ENCODE measurements at places on chromosomes 11 and 22.

DNA sequence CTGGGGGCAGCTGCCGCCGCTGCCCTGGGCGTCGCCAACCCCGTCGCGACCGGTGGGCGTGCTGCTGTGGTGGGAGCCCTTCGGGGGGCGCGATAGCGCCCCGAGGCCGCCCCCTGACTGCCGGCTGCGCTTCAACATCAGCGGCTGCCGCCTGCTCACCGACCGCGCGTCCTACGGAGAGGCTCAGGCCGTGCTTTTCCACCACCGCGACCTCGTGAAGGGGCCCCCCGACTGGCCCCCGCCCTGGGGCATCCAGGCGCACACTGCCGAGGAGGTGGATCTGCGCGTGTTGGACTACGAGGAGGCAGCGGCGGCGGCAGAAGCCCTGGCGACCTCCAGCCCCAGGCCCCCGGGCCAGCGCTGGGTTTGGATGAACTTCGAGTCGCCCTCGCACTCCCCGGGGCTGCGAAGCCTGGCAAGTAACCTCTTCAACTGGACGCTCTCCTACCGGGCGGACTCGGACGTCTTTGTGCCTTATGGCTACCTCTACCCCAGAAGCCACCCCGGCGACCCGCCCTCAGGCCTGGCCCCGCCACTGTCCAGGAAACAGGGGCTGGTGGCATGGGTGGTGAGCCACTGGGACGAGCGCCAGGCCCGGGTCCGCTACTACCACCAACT, 1.0 kb downstream of the FUT4 start:
- DNase-seq: no peak

GRCh38 chr11:129115652-129116586, 76.2 kb downstream of the ARHGAP32 start:
- DNase-seq: no peak

- no peak for DNase-seq
These were observed 14.4 kb downstream of the APOL5 start for GRCh38 chr22:35732116-35732515.

DNA sequence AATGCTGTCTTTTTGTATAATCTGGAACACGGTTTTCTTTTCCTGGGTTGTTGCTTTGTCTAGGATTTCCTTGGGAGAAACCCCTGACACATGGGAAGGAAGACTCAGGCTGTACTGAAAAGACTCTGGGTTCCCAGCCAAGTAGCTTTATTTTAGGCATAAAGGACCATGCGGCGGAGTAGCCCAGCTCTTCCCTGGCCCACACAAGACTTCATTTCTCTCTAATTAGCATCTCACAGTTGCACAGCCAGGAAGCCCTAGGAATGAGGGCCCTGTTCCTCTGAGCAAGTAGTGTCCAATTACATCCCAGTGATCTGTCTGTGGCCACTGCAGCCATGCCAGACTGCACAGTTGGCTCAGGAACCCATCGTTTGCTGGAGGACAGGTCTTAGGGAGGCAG, 319.5 kb downstream of the TENM4 start:
- no peak for DNase-seq

DNA sequence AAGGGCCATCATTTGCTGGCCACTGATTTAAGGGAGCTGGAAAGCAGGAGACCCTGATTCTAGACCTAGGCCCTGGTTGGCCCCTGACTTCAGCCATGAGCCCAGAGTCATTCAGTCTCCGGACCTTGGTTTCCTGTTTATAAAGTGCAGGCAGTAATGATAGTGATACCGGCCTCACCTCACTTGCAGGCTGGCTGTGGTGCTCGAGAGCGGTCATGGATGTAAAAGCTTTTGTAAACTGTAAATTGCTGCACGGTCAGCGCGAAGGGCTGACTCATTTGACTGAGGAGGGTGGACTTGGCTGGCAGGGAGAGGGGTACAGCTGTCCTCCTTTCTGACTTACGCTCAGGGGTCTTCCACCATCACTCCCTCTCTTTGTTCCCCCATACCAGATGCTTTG, 37.4 kb downstream of the FBLN1 start:
- DNase-seq: no peak

GRCh38 chr22:42892156-42892555, 35.1 kb upstream of the ARFGAP3 start:
- no peak for DNase-seq

DNA sequence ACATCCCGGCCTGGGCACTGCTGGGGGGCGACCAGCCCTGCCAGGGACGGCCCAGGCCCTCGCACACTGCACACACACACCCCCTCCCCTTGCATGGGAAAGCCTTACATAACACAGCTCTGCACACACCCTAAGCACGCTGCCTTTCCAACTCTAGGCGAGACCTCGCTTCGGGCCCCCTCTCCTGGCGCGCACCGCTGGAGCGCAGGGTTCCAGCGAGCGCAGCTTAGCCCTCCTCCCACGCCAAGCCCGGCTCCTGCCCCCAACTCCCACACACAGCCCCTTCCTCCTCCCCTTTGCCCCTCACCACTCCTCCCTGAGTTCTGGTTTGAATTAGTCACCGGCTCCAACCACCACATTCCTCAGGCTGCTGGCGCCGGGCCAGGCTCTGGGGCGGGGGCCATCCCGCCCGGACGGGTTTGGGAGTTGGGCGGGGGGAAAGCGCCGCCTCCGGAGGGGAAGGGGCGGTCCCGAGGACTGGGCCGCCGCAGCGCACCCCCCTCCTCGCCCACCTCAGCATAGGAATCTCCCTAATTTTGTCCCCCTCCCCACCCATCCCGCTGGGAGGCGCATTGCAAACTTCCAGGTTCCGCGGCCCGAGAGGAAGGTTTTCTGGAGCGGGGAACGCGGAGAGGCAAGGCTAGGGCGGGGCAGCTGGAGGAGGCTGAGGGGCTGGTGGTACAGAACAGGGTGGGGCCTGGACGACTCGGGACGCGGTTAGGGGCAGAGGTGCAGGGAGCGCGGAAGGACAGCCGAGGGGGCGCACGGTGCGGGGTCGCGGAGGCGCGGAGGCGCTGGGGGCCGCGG, 966 bp downstream of the AHNAK start:
- peak; percentile 76 for DNase-seq

- no peak for DNase-seq
These were observed 77.5 kb upstream of the PITPNB start for GRCh38 chr22:27996529-27996925.

- DNase-seq: no peak
These were observed 293.2 kb downstream of the NELL1 start for GRCh38 chr11:20962581-20962980.

DNA sequence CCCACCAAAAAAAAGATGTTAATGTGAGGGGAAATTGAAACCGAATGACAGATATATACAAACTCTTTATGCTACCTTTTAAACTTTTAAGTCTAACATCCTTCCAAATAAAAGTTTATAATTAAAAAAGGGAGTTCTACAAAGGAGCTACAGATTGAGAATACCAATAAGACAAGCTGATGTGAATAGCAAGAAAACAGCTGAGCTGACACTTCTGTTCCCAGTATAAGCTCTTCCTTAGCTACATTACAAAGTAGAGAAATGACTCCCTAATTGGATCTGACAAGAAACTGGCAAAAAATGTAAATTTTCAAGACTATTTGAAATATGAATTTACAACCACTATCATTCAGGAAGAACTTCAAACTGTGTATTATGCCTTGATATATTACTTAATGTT, 294.6 kb upstream of the SYN3 start:
- DNase-seq: no peak

- DNase-seq: no peak
These were observed 191.4 kb downstream of the ARHGAP42 start for GRCh38 chr11:100878474-100878873.

DNA sequence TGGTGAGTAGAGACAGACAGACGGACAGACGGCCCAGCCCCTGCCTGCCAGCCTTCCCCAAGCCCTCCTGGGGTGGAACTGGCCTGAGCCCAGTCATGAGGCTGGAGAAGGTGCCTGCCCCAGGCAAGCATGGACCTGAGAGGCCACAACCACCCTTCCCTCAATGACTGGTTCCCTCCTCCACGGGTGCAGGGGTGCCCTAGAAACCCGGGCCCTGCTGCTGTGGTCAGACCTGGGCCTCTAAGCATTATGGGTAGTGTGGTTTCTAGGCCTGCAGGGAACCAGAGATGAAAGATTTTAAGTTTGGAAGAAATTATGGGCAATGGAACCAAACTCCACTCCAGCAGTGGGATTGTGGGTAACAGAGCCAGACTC, 13.5 kb downstream of the RHBDD3 start:
- DNase-seq: no peak

GRCh38 chr11:59267736-59268475, 55.2 kb upstream of the MPEG1 start:
- DNase-seq: no peak

GRCh38 chr22:20653795-20654342, 120.0 kb upstream of the SERPIND1 start:
- DNase-seq: no peak

DNA sequence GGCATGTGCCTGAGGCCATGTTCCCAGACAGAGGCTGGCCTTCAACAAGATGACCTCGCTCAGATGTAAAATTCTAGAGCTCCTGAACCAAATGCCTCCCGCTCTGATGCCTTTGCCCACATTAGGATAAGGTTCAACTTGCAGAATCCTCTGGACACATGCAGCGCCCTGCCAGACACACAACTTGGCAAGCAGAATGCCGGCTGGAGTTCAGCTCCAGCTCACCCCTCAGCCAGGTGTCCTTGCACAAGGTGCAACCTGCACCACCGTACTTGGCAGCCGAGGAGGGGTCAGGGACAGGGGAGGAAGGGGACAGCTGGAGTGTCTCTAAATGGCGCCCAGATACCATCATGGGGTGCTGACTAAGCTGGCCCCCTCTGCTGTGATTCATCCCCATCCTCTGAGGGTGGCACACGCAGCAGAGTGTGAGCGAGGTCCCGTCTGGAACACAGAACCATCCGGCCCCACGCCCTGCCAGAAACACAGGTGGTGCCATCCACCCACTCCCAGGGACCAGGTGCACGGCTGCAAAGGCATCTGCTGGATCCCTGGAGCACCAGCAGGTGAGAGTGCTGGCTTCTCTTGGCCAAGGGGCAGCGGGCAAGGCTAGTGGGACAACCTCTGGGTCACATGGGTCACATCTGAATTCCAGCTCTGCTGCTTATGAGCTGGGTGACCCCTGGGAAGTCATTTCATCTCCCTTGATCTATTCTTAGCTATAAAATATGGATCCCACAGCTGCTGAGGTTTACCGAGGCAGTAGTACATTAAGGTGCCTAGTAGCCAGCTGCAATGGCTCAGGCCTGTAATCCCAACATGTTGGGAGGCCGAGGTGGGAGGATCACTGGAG, 12.8 kb downstream of the ZMAT5 start:
- no peak for DNase-seq
